ENCODE measurements at places on chromosomes 6 and 20. TPM values are rescaled to one million over a fixed set of nuclear protein-coding genes. Genes with fewer than 3 reads are reported as not detected.

COL12A1 gene
- polyA plus RNA-seq = 26.0 TPM

PHF10 gene
- 77.9 TPM for polyA plus RNA-seq

SIRPB1 gene
- 0.61 TPM for polyA plus RNA-seq

GLP1R gene
- 0.79 TPM for polyA plus RNA-seq

ZSCAN12 gene
- 10.4 TPM for polyA plus RNA-seq

CRISP3 gene
- polyA plus RNA-seq = 0.24 TPM

MC3R gene
- not detected for polyA plus RNA-seq

NRN1 gene
- polyA plus RNA-seq = 10.9 TPM

SLC17A9 gene
- polyA plus RNA-seq = 4.5 TPM

FNDC1 gene
- 6.7 TPM for polyA plus RNA-seq

MRPS18A gene
- polyA plus RNA-seq = 39.6 TPM

SRMS gene
- polyA plus RNA-seq = 0.12 TPM

COL10A1 gene
- 0.14 TPM for polyA plus RNA-seq

ZNF341 gene
- polyA plus RNA-seq = 4.0 TPM

NR2E1 gene
- not detected for polyA plus RNA-seq

EMILIN3 gene
- 2.3 TPM for polyA plus RNA-seq

MUC22 gene
- polyA plus RNA-seq = not detected

TMEM151B gene
- 0.91 TPM for polyA plus RNA-seq

EYA2 gene
- 0.82 TPM for polyA plus RNA-seq
